Colonic mucosa (tissue), 4 donors: ENCODE measurements at places on chromosomes 12 and 14.

- no peak for DNase-seq
Measured at GRCh38 chr12:102474438-102475064, 5.8 kb downstream of the IGF1 start.

DNA sequence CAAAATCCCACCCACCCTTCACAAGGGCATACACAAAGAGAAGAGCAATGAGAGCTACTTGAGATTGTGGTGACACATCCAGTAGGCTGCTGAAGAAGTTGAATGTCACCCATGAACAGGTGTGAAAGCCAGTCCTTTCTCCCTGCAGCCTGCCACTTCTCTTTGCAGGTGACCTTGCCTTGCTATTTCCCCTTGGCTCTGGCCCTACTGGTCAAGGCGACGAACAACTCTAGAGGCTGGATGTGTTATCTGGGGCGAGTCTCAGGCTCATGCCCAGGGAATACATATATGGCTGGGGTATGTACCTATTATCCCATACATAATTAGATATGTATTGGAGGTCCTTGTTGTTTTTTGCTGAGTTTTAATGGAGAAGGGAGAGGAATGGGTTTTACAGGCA, 70.2 kb upstream of the EGLN3 start:
- no peak for DNase-seq

DNA sequence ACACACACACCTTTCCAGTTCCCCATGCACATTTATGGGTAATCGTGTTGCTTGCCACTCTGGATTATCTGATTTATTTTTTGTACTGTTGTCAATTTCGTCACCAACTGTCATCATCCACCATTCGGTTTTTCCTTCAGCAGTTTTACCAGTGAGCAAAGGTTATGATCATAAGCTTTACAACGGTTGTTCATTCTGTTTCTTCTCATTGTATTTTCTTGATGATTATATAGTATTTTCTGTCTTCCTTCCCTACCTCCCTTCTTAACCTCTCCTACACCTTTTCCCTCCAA, 680 bp downstream of the NECAP1 start:
- DNase-seq, result no peak

DNA sequence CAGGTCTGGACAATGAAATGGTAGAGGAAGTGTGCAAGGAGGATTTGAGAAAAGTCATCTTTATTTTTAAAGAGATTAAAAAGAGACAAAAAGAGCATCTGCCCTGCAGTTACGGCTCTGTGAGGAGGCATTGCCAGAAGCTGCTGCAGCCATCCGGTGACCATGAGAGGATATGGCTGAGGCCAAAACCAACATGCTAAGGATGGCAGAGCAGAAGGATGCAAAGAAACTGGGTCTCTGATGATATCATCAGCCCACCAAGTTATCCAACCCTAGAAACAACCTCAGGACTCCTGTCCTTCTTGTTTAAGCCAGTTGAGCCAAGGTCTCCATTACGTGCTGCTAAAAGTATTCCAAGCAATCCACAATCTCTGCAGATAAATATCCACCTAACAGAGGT, 48.0 kb upstream of the CCND2 start:
- no peak for DNase-seq

DNA sequence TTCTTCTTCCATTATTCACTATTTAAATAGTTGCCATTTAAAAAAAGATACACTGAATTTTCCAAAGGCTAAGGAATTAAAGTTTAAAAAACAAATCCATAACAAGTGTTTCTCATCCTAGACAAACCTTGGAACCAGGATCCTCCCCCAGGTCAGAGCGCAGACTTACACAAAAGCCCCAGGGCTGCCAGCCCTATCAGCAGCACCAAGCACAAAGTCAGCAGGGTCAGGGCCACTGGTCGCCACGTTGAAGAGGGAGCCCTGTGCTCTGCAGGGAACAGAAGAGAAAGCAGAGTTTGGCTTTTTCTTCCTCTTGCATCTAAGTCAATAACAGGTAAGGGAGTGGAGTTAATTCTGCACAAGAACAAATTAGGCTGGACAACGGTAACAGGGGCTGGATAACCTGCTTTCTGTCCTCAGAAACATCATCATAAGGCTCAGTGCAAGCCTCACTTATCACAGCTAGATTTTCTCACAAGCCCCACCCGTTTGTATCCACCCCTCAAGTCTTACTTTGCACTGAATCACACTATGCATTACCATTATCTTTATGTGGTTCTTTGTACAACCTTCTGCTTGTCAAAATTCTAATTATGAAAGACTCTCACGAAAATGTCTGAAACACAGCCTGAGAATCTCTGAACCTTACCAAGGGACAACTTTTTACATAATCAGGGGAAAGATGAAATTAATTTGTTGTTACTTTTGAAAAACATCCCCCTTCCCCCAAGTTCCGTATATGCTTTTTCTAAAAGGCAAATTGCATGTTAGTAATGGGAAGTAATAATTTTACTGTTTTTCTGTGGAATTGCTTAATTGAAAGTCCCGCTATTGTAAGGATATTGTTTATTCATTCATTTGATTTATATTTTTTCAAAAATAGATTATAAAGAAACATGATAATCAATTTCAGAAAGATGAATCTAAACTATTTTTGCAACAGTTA, 9.6 kb downstream of the CLEC1A start:
- no peak for DNase-seq

GRCh38 chr14:76163668-76164363, 12.1 kb downstream of the GPATCH2L start:
- DNase-seq, result no peak

GRCh38 chr14:51443195-51444018, 203.4 kb downstream of the TMX1 start:
- no peak for DNase-seq

GRCh38 chr12:96327889-96328288, 72.3 kb downstream of the CDK17 start:
- DNase-seq, result no peak

DNA sequence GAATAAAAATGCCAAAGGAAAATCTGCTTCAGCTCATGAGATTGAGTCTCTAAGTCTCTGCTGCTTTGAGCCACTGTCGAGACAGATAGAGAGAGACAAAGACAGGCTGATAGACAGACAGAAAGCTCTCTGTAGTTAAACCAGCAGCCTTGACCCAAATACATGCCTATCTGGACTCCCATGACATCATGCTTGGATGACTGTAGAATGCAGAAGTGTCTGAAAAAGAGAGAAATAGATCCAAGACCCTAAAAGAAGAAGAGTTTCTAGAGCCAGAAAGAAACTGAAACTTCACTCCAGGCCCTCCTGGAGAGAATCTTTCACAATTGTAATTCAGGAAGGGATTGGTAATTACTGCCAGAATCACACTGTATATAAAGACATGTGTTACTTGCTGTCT, 122.6 kb upstream of the PLXNC1 start:
- no peak for DNase-seq

GRCh38 chr14:25080682-25081081, 30.7 kb upstream of the STXBP6 start:
- no peak for DNase-seq

- no peak for DNase-seq
Measured at GRCh38 chr12:22458298-22458937, 85.9 kb downstream of the C2CD5 start.

DNA sequence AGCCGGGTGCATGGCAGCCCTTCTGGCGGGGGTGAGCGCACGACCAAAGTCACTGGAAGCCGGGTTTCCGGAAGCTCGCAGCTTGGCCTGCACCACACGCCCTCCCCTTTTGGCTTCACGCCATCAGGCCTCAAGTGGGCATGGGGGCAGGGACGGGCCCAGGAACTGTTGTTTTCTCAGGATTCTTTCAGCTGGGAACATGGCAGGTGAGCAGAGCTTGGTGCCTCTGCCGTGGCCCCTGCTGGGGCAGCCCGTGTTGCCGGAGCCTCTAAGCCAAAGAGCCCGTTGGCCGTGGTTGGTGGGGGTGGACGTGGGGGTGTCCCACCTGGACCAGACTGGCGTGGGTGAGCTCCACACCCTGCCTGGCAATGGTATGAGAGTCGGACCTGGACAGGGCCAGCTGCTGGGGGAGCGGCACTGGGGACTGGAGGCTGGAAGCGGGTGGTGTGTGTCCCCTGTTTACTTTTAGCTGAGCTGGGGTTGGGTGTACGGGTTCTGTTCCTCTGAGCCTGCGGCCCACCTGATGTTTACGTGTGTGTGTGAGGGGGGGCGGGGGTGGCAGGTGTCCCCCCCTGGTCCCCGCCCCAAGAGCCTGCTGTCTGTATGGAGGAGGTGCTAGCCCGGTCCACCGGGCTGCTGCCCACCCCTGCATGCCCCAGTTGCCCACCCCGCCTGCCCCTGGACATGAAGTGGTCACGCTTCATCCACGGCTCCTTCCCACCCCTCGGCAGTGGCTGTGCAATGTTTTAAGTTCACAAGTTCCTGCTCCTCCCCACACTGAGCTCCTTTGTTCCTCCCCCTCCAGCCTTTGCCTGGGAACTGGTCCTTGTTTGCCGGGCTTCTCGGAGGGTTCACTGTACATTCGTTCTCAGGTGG, 28.7 kb upstream of the PLD4 start:
- peak; percentile 18 for DNase-seq

DNA sequence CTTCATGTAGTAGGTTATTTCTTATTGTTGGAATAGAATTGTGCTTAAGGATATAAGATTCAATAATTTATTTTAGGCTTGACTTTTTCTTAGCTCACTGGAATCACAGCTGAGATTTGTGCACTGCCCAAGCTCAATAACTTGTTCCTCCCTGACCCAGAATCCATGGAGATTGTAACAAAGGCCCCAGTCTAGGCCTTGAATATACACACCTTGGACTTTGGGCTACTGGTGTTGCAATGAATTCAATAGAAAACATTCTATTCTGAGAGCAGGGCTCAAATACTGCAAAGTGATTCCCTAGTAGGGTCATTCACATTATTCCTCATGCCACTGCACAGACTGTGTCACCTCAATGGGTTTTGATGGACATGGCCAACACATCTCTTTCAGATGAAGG, 352.4 kb downstream of the GALC start:
- DNase-seq, result no peak

GRCh38 chr12:3148366-3149000, 71.3 kb downstream of the TSPAN9 start:
- no peak for DNase-seq

DNA sequence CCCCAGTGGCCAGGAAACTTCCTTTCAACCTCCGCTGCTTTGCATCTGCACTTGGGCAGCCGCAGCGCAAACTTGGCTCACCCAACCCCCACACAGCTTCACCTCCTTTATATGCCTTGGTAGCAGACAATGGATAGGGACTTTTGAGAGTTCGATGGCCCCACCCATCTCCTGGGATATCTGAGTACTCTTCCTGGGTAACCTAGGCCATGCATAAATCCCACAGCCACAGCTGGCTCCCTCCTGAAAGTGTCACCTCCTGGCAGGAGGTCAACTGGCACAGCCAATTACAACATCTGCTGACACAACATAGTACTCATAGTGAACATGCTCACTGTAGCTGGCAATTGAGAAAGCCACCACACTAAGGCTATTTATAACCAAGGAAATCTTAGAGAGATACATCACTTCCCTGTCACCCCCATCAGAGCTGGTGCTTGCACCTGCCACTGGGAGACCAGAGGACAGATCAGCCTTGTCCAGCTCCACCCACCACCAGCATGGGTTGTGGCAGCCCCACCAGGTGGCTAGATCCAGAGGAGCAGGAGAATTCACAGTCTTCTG, 410.0 kb downstream of the SYT1 start:
- DNase-seq, result no peak

DNA sequence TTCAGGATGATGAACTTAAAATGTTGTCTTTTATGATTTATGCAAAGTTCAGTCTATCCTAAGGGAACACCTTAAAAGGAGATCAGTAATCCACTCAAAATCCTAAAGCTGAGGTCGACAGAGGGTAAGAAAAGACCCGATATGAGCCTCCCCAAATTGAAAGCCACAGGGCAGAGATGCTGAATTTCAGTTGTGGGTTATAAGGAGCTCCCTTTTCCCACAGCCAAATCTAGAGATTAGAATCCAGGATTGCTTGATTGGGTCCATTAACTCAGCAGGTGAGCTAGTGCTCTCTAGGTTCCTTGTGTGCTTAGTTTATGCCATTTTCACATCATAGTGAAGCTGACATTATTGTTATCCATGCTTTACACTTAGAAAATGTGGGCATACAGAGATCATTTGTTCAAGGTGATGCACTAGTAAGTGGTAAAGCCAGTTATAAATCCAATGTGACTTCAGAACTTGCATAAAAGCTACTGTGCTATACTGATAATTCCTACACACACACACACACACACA, 417.5 kb downstream of the TMEM117 start:
- no peak for DNase-seq

GRCh38 chr12:71152851-71153250, 4.9 kb downstream of the TSPAN8 start:
- DNase-seq, result no peak

DNA sequence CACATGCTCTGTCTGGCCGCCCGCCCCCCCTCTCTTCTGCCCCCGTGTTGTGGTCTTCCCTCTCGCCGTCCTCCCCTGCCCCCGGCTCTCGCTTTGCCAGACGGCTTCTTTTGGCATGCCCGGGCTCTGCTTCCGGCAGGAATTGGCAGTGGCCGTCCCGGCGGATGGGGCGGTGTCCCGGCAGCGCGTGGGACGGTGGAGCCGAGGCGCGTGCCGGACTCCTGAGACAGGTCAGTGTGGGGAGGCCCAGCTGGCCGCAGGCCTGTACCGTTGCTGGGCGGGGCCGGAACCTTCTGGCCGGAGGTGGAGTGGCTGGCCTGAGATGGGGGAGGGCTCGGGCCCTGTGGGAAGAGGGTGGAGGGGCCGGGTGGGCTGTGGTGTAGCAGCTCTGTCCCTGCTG, 17.1 kb downstream of the KIF26A start:
- no peak for DNase-seq

DNA sequence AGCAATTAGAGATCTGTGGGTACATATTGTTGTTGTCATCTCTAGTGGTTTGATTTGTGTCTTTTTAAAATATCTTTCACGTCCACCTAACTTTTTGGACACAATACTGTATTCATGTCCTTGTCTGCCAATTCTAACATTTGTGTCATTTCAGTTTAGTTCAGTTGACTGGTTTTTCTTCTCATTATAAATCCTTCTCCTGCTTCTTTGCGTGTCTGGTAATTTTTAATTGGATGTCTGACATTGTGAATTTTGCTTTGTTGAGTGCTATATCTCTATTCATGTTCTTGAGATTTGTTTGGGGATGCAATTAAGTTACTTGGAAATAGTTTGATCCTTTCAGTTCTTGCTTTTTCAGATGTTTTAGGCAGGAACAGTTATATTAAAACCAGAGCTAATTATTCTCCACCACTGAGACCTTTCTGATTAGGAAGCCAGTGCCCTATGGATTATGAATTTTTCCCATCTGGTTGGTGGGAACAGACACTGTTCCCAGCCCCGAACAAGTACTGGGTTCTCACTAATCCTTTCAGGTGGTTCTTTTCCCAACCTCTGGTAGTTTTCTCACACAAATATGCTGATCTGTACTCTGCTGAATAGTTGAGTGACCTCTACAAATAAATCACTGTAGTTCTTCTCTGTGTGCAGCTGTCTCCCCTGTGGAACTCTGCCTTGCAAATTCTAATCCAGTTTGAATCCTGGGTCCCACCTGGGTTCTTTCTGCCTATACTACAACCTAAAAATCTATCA, 91.1 kb upstream of the DYNC1H1 start:
- DNase-seq, result no peak

- no peak for DNase-seq
Measured at GRCh38 chr14:78440356-78440894, 270.3 kb downstream of the NRXN3 start.
